ENCODE measurements at places on chromosomes 12 and 14.

DNA sequence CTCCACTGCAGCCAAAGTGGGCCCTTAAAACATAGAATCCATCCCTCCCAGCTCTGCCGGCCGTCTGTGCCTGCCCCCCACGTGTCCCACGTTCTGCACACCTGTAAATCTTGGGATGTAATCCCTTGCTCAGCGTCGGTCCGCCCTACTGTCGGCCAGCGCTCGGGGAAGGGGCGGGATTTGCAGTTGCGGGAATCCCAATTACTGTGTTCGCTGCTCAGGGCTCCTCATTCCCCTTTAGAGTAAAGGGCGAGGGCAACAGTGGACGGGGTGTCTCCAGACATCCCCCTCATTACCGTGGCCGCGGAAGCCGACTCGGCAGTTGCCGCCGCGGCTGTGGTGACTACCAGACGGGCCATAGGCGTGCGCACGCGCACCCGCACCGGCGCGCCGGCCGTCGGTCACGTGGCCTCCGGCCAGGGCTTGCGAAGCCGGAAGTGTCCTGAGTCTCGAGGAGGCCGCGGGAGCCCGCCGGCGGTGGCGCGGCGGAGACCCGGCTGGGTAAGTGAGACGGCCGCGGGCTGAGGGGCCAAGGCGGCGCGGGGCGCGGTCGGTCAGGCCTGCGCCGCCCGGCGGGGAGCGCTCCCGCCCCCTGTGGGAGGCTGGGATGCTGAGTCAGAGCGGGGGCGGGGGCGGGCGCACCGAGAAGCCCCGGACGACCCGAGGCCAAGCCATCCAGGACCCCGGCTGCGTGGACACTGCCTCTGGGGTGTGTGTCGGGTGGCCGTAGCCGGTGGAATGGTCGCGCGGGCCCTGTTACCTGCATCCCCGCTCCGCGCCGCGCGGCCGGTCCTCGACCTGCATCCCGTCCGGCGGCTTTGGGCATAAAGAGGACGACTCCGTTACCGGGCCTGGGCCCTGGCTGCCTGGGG lies at the start of gene TBK1:
TBK1 (plus strand) TSS at position 434 of the 872 bp plus-strand sequence. CDS start 3,751 bp downstream, outside the sequence.
- DNase-seq = no peak

GRCh38 chr12:46942579-46942978 lies 116.8 kb upstream of the SLC38A4 start:
- no peak for DNase-seq

- no peak for DNase-seq
Measured at GRCh38 chr14:76837524-76837923, 11.3 kb downstream of the LRRC74A start.

DNA sequence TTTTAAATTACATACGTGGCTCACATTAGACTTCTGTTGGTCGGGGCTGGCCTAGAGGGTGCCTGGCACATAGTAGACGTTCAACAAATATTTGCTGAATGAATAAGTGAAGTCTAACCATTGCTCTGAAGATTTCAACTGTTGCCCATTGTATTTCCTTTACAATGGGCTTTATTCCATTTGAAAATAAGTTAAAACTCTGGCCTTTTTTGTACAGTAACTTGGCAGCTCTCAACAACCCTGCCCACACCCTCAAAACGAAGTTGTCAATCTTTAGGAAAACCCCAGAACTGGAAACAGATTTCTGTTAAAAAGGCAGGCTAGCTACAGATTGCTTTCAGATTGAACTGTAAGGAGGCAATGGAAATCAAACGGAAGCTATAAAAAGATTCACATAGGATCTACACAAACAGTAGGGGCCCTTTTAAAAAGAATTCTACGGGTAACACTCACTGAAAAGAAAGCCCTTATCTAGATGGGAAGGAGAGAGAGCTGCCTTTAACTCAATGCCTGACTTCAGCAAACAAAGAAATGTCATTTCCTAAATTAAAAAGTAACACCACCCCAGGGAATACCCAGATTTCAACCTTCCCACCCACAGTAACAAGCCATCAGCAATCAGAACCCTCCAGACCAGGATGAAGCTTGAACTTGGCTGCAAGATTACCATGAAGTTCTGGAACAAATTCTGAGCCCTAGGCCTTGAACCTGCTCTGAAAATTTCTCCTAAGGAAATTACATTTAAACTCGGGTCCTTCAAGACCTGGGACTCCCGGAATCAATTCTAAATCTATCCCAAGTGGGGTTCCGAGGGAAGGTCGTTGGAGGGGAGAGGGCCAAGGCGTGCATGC lies 1.4 kb downstream of the WSB2 start:
- no peak for DNase-seq

GRCh38 chr12:6080149-6081045 lies 44.1 kb downstream of the VWF start:
- no peak for DNase-seq

- DNase-seq = no peak
Measured at GRCh38 chr12:107530701-107531100, 154.9 kb upstream of the PWP1 start.

DNA sequence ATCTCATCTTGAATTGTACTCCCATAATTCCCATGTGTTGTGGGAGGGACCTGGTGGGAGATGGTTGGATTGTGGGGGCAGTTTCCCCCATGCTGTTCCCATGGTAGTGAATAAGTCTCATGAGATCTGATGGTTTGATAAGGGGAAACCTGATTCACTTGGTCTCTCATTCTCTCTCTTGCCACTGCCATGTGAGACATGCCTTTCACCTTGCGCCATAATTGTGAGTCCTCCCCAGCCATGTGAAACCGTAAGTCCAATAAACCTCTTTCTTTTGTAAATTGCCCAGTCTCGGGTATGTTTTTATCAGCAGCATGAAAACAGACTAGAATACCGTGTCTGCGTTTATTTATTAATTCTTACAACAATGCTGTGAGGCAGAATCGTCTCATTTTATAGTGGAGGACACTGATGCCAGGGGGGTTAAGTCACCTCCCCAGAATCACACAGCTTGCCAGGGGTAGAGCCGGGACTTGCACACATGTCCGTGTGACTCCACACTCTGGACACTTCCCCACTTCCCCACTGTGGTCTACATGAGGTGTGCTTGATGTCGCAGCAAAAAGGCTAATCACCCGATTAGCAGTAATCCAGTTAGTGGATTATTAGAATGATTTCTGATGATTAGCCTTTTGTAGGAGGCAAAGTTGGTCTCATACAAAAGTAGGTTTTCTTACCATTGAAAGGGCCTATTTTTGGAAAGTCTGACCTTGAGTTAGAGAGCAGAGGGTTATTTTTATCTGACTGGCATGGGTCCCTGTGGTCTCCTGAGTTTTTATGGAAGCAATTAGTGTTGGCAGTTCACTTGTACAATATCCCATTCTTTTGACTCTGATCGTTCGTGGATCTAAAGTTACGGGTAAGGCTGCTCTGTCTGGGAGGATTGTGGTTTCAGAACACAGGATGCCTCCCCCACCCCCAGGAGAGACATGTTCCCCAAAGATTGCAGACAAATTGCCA lies 47.4 kb upstream of the BCL7A start:
- DNase-seq = no peak

DNA sequence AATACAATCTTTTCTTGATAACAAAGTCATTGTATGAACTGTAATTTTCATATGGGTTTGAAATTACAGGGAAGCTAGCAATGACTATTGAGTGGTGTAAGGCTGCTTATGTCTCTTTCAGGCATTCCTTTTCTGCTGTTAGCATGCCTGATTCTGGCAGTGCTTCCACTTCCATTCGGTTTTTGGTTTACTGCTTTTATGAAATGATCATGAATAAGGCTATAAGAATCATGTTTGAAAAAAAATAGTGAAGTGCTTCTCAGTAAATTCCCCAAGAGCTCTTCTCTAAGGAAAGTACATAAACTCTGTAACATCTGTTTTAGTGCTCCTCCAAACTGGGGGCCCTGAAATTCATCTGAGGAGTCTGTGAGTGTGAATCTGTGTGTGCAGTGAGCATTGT lies 434.0 kb upstream of the RGS6 start:
- no peak for DNase-seq

DNA sequence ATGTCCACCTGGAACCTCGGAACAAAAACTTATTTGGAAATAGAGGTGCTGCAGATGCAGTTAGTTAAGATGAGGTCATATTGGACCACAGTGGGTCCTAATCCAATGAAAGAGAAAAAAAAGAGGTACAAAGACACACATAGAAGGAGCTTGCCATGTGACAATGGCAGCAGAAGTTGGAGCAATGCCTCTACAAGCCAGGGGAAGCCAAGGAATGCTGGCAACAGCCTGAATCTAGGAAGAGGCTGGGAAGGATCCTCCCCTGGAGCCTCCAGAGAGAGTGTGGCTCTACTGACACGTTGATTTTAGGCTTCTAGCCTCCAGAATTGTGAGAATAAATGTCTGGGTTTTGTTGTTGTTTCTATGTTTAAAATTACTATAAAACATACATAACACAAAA lies 521.8 kb upstream of the CCDC196 start:
- no peak for DNase-seq

DNA sequence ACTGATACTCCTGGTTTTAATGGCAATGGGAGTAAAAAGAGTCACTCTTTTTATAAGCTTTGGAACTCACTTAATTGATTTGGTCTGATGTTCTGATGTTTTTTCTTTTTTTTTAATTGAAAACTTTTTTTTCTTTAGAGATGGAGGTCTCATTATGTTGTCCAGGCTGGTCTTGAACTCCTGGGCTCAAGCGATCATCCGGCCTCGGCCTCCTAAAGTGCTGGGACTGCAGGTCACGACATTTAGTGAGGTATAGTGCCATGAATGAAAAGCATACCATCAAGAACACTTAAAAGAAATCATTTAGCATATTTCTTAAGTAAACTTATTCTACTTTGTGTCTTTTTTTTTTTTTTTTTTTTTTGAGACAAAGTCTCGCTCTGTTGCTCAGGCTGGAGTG lies 12.7 kb upstream of the EID3 start:
- no peak for DNase-seq

DNA sequence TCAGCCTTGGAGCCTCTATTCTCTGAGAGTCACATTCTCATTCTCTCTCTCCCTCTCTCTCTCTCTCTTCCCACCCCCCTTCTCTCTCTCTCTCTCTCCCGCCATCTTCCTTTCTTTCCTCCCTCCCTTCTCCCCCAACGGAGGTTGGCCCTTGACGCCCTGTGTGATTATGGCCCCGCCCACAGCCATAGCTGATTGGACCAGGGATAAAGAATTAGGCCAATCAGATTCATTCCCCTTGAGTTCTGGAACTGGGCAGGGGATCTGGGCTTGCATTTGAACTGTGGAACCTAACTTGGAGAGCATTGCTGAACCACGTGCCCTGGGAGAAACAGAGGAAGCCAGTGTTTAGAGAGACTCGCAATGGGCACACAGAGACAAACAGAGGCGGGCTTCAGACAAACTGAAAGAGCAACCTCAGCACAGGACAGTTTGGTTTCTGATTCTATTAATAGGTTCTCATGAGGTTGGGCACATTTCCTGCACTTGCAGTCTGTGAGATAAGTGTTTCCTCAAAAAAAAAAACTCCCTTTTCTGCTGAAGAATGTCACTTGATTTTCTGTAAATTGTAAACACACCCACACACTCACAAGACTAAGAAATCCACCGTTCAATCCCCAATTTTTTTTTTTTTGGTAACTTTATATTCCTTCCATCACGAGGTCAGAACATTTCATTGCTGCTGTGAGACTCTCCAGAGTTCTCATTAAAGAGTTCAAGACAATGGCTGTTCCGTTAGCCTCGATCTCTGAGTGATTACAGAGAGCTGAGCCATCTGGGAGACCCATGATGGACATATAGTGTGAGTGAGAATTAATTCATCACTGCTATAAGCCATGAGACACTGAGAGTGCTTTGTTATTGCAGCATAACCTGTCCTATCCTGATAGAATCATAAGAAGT lies 3.5 kb upstream of the P2RX7 start:
- peak; percentile 73 for DNase-seq

- DNase-seq = no peak
Measured at GRCh38 chr14:60089221-60089620, 2.5 kb upstream of the PCNX4 start.

- DNase-seq = no peak
Measured at GRCh38 chr12:48038085-48038484, 33.8 kb upstream of the COL2A1 start.

- DNase-seq = no peak
Measured at GRCh38 chr14:91270619-91271018, 26.1 kb upstream of the GPR68 start.

- DNase-seq = no peak
Measured at GRCh38 chr12:79250960-79251755, 386.6 kb downstream of the SYT1 start.

- no peak for DNase-seq
Measured at GRCh38 chr14:42004321-42004720, 397.6 kb downstream of the LRFN5 start.

DNA sequence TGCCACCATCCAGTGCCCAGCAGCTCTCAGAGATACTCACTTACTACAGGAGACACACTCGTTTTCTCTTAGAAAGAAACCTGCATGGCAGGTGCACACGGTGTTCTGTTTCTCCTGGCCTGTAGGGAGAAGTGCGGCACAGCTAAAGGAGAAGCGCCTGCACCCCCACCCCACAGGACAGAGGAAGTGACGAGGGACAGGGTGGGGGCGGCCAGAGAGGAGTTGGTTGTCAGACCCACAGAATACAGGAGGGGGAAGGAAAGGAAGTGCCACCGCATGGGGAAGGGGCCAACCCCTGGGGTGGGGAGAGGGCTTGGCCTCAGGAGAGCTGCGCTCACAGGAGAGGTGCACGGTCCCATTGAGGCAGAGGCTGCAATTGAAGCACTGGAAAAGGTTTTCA lies 8.8 kb downstream of the TNFRSF1A start:
- DNase-seq = no peak

GRCh38 chr12:124286414-124286813 lies 8.5 kb upstream of the RFLNA start:
- DNase-seq = no peak

DNA sequence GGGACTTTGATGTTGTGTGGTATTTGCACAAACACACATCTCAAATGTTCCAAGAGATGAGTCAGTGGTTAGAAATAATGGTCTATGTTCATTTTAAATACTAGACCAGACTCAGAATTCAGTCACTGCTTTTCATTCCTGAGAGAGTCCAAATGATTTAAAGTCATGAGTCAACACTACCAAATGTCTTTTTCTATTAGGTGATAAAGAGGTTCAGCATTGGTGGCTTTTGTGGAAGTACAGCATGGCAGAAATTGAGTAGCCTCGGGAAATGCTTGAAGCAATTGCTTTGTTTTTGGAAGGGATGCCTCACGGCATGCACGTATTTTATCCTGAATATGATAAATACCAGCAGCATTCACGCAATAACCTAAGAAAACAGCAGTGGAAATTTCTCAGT lies 115.7 kb downstream of the DIO2 start:
- no peak for DNase-seq

- no peak for DNase-seq
Measured at GRCh38 chr14:45947830-45948229, 694.8 kb upstream of the MIS18BP1 start.

- DNase-seq = peak; percentile 58
Measured at GRCh38 chr12:57063991-57064685, 14.2 kb upstream of the MYO1A start.

DNA sequence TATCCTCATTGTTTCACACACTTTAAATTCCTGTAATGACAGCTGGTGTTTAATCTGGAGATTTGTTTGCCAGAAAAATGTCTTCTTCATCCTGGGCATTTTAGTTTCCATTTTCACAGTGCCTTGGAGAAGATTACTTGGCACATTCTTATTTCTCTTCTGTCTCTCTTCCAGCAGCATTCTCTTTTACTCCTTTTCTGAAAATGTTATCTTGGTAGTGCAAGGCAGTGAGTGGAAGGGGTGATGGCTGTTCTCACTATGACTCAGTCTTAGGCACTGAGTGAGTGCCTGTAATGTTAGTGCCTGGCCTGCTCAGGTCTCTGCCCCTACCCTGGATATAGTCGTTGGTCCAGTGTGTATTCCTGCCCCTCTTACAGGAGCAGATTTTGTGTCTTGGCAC lies 13.1 kb downstream of the CLECL1 start:
- DNase-seq = no peak
